RCC 7860 (cell line): ENCODE measurements at places on chromosomes 7 and 10.
A peak's percentile ranks its signal among the peaks of the same experiment; 100 is the strongest.

DNA sequence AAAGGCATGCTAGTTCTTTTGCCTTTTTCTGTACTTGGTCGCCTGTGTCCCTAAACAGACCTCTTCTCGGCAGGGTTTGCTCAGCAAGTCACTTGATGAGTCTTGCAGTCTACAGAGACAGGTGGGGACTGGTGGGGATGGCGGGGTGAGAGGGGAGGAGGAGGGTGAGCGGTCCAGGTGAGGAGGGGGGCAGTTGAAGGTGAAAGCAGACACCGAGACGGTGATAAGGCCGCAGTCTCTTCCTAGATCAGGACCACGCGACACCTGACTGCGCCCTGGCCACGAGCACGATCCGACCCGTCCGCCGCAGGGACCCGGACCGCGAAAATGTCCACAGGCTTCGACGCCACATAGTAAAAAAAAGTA, 566 bp downstream of the ASNS start:
- DNase-seq, result no peak

- no peak for DNase-seq
Measured at GRCh38 chr7:66919304-66919703, 1.7 kb upstream of the TMEM248 start.

DNA sequence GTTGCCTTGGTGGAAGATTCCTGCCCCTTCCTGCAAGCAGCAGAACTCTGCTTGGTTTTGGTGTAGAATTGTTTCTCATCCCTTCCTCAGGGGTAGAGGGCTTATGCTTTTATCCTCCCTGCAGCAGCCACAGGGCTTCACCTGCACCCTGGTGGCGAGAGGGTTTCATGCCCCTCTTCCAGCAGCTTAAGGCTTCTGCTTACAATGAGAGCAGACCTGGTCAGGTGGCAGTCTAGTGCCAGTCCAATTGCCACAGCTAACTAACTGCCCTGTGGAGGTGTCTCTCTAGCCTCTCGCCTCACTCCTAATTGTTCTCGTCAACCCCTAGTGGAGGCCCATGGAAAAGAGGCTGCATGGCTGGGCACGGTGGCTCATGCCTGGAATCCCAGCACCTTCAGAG, 19.3 kb downstream of the ACBD7 start:
- no peak for DNase-seq

DNA sequence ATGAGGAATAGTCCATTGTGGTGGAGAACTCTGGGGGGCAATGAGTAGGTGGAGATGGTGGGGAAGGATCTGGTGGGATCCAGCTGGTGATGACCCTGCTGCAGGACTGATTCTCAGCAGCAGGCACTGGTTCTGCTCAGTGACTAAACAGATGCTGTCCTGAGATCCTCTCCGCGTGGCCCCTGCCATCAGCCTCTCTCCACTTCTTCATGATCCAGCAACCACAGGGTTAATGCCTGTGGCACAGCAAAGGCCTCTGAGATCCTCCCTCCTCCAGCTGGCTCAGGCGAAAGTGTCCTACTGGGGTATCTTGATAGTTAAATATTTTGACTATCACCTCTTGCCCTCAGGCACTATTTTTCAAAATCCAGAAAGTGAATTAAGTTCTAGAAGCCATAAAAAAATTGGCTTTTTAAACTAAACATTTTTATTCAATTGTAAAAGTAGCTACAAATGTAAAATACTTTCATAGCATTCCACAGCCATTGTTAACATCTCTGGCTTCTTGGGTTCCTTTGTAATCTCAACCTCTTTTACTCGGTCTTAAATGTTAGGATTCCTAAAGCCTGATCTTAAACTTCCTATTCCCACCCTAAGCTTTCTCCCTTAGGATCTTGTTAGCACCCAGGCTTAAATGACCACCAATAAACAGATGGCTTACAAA, 13.1 kb downstream of the PLAU start:
- DNase-seq, result no peak

GRCh38 chr10:52481986-52482555, 168.0 kb downstream of the DKK1 start:
- DNase-seq, result no peak

DNA sequence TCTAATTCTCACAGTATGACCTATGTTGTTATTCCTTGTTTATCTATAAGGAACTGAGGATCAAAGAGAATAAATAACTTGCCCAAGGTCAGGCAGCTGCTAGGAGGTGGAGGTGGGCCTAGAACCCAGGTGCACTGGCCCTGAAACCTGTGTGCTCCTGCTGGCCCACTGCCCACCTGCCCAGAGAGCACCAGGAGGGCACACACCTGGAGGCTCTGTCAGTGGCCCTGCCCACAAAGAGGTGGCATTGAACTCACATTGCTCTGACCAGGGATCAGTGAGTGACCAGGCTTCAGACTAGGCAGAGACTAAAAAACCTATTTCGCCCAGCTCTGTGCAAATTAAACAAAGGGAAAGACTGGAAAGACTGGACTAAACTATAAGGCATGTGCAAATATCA, 210.6 kb downstream of the TNS3 start:
- DNase-seq, result no peak

DNA sequence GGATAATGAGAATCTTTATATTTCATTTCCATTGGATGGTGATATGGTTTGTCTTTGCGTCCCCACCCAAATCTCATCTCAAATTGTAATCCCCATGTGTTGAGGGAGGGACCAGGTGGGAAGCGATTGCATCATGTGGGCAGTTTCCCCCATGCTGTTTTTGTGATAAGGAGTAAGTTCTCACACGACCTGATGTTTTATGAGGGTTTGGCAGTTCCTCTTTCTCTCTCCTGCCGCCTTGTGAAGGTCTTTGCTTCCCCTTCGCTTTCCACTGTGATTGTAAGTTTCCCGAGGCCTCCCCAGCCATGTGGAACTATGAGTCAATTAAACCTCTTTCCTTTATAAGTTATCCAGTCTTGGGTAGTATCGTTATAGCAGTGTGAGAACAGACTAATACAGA, 59.4 kb downstream of the MTPN start:
- no peak for DNase-seq

GRCh38 chr7:121329191-121330052, 622 bp downstream of the WNT16 start:
- no peak for DNase-seq

- DNase-seq, result no peak
Measured at GRCh38 chr7:138167869-138168296, 91.6 kb downstream of the AKR1D1 start.

- DNase-seq, result no peak
Measured at GRCh38 chr7:73678862-73679261, 4.4 kb downstream of the DNAJC30 start.

DNA sequence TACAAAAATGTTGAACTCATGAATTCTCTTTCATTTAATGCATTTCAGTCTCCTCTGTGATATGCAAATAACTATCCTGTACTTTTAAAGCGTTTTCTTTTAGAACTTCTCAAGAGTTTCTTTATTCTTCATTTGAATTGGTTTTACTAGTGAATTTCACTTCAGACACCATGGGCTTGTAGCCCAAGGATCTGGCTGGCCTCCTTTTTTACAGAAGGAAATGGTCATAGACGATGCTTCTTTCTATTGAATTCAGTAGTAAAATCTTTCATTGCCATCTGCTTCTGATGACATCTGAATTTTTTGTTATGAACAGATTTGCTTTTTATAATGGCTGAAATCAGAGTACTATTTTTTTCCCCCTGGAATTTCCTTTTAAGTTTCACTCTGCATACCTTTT, 135.2 kb upstream of the ETV1 start:
- no peak for DNase-seq

DNA sequence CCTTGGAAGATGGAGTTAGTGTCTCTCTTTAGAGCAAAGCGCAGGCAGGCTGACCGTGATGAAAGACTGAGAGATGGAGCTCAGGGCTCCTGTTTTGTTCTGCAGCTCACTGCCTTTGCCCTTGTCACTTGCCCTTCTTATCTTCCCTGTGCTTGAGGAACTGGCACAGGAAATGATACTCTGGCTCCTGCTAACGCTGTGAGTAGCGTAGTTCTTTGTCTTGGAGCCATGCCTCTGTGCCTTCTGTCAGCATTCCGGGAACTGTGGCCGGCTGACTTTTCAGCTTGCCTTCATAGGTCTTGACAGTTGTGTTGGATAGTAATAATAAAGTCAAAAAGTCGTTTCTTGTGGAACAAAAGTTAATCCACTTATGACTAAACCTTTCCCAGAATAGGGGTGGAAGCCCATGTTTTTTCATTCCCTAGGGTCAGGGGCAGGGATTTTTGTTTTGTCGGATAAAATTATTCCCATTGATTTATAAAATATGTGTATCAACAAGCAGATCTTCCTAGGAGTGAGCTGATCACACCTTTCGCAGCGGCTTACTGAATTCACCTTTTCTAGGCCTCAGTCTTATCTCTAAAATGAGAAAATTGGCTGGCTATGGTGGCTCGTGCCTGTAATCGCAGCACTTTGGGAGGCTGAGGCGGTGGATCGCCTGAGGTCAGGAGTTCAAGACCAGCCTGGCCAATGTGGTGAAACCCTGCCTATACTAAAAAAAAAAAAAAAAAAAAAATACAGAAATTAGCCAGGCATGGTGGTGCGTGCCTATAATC, 16.6 kb upstream of the TMEM236 start:
- no peak for DNase-seq

- DNase-seq, result no peak
Measured at GRCh38 chr10:45569471-45569870, 103.1 kb downstream of the ZFAND4 start.

DNA sequence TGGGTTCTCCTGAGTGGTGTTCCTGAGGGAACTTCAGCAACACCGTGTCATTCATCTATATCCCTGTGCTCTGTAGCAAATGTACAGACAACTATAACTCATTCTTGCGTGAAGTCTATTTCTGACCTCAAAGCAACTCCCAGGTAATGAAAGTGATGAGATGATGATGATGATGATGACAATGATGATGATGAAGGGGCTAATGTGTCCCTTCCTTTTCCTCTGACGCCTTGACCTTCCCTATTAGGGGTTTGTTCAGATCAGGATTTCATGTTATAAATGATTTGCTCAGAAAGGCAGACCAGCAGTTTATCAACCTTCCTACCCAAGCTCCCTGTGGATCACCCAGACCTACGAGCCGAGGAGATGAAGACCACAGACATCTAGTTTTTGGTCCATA, 136.9 kb downstream of the FGFR2 start:
- DNase-seq, result no peak

DNA sequence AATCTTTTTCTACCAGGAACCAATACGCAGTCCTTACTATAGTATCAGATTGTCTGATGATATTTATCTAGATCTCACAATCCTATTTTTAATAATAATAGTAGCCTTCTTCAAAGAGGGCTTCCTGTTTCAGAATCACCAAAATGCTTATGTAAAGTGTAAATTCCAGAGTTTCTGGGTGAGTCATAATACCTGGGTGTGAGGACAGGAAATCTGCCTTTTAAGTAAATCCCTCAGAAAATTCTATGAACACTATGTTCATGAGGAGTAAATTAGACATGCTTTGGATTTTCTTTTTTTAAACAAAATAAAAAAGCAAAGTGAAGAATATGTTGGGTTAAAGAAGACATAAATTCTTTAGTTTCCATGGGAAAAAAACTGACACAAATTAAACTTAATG, 20.5 kb downstream of the DKK1 start:
- DNase-seq, result no peak

- DNase-seq, result no peak
Measured at GRCh38 chr7:113550966-113551365, 367.8 kb downstream of the PPP1R3A start.

GRCh38 chr7:18866359-18867036, 250.9 kb downstream of the TWIST1 start:
- peak; percentile 78 for DNase-seq

GRCh38 chr10:110750931-110751330, 106.8 kb downstream of the RBM20 start:
- no peak for DNase-seq

DNA sequence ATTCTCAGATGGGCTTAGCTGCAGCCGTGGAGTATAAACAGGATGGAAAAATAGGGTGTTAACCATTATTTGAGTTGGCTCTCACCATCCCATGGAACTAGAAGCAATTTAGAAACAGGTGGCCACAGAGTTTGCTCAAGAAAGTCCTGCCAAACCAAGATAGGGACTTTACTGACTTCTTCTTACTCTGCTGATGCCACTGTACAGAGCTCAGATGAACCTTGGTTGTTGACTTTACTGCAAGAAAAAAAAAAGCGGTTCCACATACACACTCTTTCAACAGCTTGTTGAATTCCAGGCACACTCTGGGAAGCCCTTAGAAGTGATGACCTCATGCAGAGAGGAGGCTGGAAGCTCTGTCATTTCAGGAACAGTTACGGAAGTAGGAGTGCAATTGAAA, 753.4 kb downstream of the NRG3 start:
- no peak for DNase-seq

DNA sequence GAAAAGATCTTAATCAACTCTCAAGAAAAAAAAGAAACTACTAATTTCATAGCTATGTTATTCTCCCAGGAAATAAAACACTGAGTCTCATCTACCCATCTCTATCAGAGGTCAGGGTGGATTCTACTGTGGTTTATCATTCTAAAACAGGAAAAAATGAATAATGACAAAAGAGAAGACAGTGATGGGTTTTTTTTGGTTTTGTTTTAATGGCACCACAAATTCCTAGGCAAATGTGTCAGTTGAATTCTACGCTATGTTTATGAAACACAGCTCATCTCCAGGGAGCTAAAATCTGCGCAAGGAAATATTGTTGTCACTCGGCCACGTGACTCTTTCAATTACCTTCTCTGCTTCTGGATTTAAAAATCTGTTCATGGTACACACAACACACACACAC, 393.4 kb upstream of the SORCS1 start:
- no peak for DNase-seq

- no peak for DNase-seq
Measured at GRCh38 chr7:35232994-35233393, 20.9 kb downstream of the TBX20 start.

- no peak for DNase-seq
Measured at GRCh38 chr10:71745664-71746250, 26.2 kb upstream of the C10orf105 start.

GRCh38 chr10:43214956-43215561, 51.8 kb downstream of the RASGEF1A start:
- no peak for DNase-seq

- no peak for DNase-seq
Measured at GRCh38 chr7:158957921-158958491, 101.6 kb downstream of the DYNC2I1 start.
